Progenitor cell of endocrine pancreas (in vitro differentiated cells): ENCODE measurements at places on chromosomes 3 and 15. TPM values are rescaled to one million over a fixed set of nuclear protein-coding genes. Genes with fewer than 3 reads are reported as not detected.

GRCh38 chr3:129249284-129250065, at the start of gene COPG1:
Gene COPG1 (plus strand): TSS chr3:129249606. CDS start chr3:129249710, 104 bp downstream.
- peaks cover 15% of the 10 kb centered on the region for H3K4me1 ChIP-seq
- no peaks in the 10 kb centered on the region for H3K27me3 ChIP-seq
- H3K27ac ChIP-seq: peak within 1 kb of the TSS; percentile 97

- H3K27me3 ChIP-seq: no peaks in the 10 kb centered on the region
- no peak for DNase-seq
- H3K36me3 ChIP-seq: peaks cover 2% of the 10 kb centered on the region
- no peak overlapping the region for H3K4me3 ChIP-seq
- H3K4me1 ChIP-seq: peaks cover 1% of the 10 kb centered on the region
- H3K27ac ChIP-seq: no peak overlapping the region
Measured at GRCh38 chr3:111473550-111473949, 68.4 kb upstream of the CD96 start.

DNA sequence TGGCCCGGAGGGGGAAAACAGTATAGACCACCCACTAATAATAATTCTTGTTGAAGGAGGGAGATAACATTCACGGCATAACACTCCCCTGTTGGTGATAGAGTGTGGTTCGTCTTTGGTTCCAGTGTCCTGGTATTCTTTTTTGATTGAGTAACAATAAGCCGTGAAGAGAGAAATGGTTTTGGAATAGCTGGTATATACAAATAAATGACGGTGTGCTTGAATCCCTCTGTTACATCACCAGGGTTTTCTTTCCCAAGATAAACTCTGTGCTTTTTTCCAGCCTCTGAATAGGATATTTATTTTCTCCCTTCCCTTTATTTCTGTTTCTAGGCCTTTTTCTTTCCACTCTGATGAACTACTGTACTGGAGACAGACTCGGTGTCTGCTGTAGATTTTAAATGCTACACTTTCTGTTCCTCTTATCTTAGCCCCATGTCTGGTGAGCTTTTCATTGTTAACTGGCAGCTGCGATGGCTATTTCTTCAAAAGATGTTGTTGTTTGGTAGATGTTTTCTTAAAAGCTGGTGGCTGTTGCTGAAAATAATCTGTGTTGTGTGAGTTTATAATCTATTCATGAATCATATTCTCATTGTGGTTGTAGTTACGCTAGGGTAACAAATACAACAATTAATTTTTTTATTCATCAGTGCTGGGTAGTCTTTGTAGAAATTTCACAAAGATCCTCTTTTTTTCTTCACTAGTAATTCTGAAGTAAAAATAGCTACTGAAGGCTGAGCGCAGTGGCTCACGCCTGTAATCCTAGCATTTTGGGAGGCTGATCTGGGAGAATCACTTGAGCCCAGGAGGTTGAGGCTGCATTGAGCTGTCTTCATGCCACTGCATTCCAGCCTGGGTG, 15.5 kb upstream of the SCAANT1 start:
- H3K27me3 ChIP-seq: no peaks in the 10 kb centered on the region
- H3K27ac ChIP-seq: no peak overlapping the region
- DNase-seq: no peak
- no peak overlapping the region for H3K4me3 ChIP-seq

GRCh38 chr15:80777826-80778620, 1.1 kb upstream of the CEMIP start:
- peaks cover 7% of the 10 kb centered on the region for H3K4me1 ChIP-seq
- no peak for DNase-seq
- peaks cover 60% of the 10 kb centered on the region for H3K27me3 ChIP-seq
- H3K36me3 ChIP-seq: no peaks in the 10 kb centered on the region
- no peak overlapping the region for H3K27ac ChIP-seq

DNA sequence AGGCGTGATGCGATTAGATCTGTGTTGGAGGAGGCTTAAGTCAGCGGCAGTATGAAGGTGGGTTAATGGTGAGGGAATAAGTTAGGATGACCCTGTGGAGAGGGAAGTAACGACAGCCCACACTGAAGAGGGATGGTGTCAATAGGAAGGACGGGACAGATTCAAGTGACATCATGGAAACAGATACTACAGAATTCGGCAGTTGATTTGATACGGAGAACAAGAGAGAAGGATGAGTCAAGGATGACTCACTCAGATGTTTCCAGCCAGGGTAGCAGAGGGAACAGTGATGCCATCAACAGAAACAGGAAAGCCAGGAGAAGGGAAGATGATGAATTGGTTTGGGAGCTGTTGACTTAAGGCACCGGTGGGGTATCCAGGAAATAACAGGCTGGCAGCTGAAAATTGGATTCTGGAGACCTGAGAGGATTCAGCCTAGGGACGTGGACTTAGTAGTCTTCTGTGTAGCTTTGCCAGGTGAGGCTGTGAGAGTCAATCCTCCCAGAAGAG, 38.0 kb downstream of the SHC4 start:
- H3K4me1 ChIP-seq: peaks cover 2% of the 10 kb centered on the region
- H3K36me3 ChIP-seq: no peaks in the 10 kb centered on the region
- H3K27ac ChIP-seq: no peak overlapping the region

GRCh38 chr15:28099555-28100140, 533 bp upstream of the OCA2 start:
- DNase-seq: no peak
- peaks cover 5% of the 10 kb centered on the region for H3K4me1 ChIP-seq
- H3K4me3 ChIP-seq: peak overlapping the region; percentile 2

DNA sequence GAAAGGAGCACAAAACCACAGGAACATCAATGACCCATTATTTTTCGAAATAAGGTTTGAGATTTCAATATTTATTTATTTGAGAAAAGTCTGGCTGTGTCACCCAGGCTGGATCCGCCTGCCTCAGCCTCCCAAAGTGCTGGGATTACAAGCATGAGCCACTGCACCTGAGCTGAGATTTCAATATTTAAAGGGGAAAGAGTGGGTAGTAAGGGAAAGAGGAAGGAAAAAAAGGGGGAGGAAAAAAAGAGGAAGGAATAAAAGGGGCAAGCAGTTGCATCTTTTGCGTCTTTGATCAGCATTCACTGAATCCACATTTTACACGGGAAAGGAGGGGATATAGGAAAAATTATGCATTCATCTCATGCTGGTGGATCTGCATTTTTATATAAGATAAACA, 47.4 kb downstream of the ERICH6 start:
- no peak overlapping the region for H3K27ac ChIP-seq
- no peaks in the 10 kb centered on the region for H3K27me3 ChIP-seq
- DNase-seq: no peak

DNA sequence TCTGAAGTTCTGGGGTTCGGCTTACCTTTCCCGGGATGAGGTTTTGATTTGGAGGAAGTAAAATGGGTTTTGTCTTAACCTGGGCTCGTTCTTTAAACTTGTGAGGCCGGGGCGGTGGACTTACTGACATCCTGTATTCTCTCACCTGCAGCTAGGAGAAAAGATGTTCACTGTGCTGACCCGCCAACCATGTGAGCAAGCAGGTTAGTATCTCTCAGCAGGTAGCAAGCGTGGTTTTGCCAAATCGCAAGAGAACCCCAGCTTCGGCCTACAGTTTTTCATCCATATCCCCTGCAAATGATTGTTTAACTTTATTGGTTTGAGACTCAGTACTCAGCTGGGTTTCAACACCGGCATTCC, 891 bp downstream of the ENTPD3 start:
- peak overlapping the region; percentile 75 for H3K4me3 ChIP-seq
- DNase-seq: no peak
- peaks cover 6% of the 10 kb centered on the region for H3K4me1 ChIP-seq
- H3K36me3 ChIP-seq: no peaks in the 10 kb centered on the region
- H3K27me3 ChIP-seq: peaks cover 45% of the 10 kb centered on the region

- peak overlapping the region; percentile 5 for H3K27ac ChIP-seq
- H3K36me3 ChIP-seq: peaks cover 40% of the 10 kb centered on the region
- no peak overlapping the region for H3K4me3 ChIP-seq
Measured at GRCh38 chr15:63065262-63066221, 23.0 kb downstream of the TPM1 start.

GRCh38 chr3:49841126-49841696, 15.2 kb downstream of the TRAIP start:
- H3K4me3 ChIP-seq: no peak overlapping the region
- no peaks in the 10 kb centered on the region for H3K27me3 ChIP-seq
- no peaks in the 10 kb centered on the region for H3K4me1 ChIP-seq
- no peak overlapping the region for H3K27ac ChIP-seq
- peaks cover 2% of the 10 kb centered on the region for H3K36me3 ChIP-seq
- no peak for DNase-seq

DNA sequence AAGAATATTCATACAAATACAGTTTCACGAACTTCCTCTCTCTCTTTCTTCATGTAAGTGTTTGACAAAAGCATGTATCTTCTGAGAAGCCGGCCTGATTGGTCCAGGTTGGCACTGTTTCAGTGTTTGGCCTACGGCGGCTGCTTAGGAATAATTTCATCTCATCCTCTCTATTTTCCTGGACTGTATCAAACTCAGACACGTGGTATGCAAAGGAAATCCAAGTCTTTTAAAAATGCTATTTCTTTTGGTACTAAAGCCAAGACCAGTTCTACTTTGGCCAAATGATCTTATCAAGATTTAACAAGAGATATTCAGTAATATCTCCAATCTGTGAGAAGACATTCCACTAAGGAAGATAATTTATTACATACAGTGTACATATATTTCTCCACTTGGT, 152.8 kb downstream of the TIGIT start:
- H3K4me1 ChIP-seq: peaks cover 21% of the 10 kb centered on the region
- H3K27ac ChIP-seq: no peak overlapping the region
- no peaks in the 10 kb centered on the region for H3K27me3 ChIP-seq
- DNase-seq: no peak
- no peaks in the 10 kb centered on the region for H3K36me3 ChIP-seq

- no peak overlapping the region for H3K4me3 ChIP-seq
- H3K27me3 ChIP-seq: no peaks in the 10 kb centered on the region
- DNase-seq: no peak
- no peak overlapping the region for H3K27ac ChIP-seq
Measured at GRCh38 chr15:77624868-77625267, 7.8 kb downstream of the LINGO1 start.

DNA sequence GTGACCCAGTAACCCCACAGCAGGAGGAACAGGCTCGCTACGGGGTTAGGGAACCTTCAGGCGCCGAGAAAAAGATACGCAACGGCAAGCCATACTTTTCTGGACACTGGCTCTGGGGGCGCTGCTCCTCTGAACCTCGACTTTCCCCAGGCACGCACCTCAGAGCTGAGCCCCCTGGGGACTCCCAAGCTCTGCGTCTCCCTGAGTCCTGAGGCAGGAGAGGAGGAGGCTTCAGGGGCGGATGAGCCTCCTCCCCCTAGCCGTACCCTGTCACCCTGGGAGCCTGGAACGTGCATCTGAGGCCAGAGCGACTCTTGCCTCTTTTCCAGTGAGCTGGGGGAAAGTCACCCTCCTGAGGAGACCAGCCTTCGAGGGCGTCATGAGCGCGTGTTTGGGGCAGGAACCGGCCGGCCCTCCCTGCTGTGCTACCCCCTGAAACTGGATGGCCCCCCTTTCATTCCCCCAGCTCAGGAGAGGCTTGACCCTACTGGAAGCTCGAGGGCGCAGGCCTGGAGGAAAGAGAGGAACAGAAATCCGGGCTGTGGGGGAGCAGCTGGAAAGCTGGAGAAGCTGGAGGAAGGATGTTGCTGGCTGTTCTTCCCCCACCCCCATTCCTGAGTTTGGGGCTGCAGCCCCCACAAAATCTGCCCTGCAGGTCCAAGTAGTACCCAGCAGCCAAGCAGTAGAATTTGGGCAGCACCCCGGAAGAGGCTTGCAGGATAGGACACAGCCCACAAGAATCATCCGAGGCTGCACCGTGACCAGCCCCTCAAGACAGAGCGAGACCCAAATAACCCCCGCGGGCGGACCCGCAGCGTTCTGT, 25.1 kb upstream of the POLG start:
- no peaks in the 10 kb centered on the region for H3K36me3 ChIP-seq
- no peak overlapping the region for H3K4me3 ChIP-seq
- H3K27ac ChIP-seq: no peak overlapping the region
- peaks cover 15% of the 10 kb centered on the region for H3K4me1 ChIP-seq
- no peak for DNase-seq
- H3K27me3 ChIP-seq: peaks cover 85% of the 10 kb centered on the region

DNA sequence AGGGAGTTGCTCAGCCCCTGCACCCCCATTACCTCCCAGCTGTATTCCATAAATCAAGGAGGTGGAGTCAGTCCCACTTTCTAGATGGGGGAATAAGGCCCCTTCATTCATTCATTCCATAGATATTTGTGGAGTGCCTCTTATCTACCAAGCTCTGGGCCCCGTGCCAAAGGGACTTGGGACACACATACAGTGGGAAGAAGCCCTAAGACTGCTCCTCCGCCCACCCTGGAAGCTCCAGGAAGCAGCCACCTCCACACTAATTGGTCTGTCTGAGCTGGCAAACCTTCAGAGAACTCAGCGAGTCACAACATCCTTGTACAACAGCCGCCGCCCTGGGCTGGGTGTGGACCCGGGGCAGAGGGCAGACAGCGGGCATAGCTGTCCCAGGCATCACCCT, 6.4 kb downstream of the STRA6 start:
- no peak overlapping the region for H3K4me3 ChIP-seq
- H3K27me3 ChIP-seq: peaks cover 11% of the 10 kb centered on the region
- H3K27ac ChIP-seq: no peak overlapping the region
- H3K4me1 ChIP-seq: peaks cover 4% of the 10 kb centered on the region
- no peaks in the 10 kb centered on the region for H3K36me3 ChIP-seq
- no peak for DNase-seq

- no peaks in the 10 kb centered on the region for H3K36me3 ChIP-seq
- H3K4me3 ChIP-seq: no peak overlapping the region
- peaks cover 3% of the 10 kb centered on the region for H3K4me1 ChIP-seq
- no peak for DNase-seq
Measured at GRCh38 chr15:75786575-75786947, 56.7 kb upstream of the UBE2Q2 start.

DNA sequence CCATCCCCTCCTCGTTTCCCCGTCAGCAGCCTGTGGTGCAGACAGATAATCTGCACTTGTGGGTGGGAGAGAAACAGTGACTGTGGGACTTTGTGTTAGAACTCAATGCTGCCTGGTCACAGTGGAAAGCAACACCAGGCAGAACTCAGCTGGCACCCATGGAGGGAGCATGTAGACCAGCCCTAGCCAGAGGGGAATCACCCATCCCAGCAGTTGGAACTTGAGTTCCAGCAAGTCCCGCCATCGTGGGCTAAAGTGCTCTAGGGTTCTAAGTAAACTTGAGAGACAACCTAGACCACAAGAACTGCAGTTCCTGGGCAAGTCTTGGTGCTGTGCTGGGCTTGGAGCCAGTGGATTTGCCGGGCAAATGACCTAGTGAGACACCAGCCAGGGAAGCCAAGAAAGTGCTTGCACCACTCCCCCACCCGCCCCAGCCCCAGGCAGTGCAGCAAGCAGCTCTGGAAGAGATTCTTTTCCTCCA, 24.4 kb downstream of the ISG20 start:
- H3K4me3 ChIP-seq: no peak overlapping the region
- no peaks in the 10 kb centered on the region for H3K4me1 ChIP-seq
- H3K27me3 ChIP-seq: peaks cover 5% of the 10 kb centered on the region
- no peaks in the 10 kb centered on the region for H3K36me3 ChIP-seq
- DNase-seq: no peak

GRCh38 chr3:150319900-150320299, 88.2 kb upstream of the TSC22D2 start:
- H3K4me1 ChIP-seq: peaks cover 18% of the 10 kb centered on the region
- H3K36me3 ChIP-seq: no peaks in the 10 kb centered on the region
- DNase-seq: no peak
- peak overlapping the region; percentile 63 for H3K27ac ChIP-seq
- no peaks in the 10 kb centered on the region for H3K27me3 ChIP-seq

The THAP10 gene
- total RNA-seq: 4.1 and 4.5 TPM in 2 replicates

The PLA2G4E gene
- total RNA-seq: 0.09 TPM in 1 of 2 replicates, not detected in the other

The EPHA6 gene
- 16.5 and 17.3 TPM in 2 replicates for total RNA-seq

The REC114 gene
- not detected in 2 replicates for total RNA-seq

The HES1 gene
- total RNA-seq: 129 and 142 TPM in 2 replicates

The RTP3 gene
- not detected in 2 replicates for total RNA-seq

The ADAMTSL3 gene
- 0.24 and 0.38 TPM in 2 replicates for total RNA-seq

The C2CD4B gene
- total RNA-seq: 0.53 and 0.69 TPM in 2 replicates

The TERC gene
- total RNA-seq: 9.1 and 12.4 TPM in 2 replicates
